SW480 (cell line): ENCODE measurements at places on chromosomes 11 and 22.
A peak's percentile ranks its signal among the peaks of the same experiment; 100 is the strongest.

- no peak for DNase-seq
Measured at GRCh38 chr11:32198053-32198452, 107.2 kb downstream of the RCN1 start.

DNA sequence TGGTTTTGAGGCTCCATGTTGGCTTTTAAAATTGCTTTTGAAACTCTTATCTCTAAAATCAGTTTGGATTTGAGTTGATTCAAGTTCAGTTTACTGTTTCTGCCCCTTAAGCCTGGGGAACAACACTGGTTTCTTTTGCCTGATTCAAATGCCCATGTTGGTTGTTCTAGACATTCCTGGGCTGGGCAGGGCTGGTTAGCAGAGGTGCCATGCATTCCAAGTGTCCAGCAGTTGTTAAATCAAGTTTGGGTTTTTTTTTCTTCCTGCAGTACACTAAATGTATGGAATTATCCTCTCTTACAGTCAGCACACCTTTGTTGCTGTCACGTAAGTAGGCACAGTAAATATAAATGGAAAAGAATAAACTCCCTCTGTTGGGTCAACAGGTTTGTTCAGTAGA lies 67.2 kb upstream of the MTMR2 start:
- DNase-seq: peak; percentile 41

DNA sequence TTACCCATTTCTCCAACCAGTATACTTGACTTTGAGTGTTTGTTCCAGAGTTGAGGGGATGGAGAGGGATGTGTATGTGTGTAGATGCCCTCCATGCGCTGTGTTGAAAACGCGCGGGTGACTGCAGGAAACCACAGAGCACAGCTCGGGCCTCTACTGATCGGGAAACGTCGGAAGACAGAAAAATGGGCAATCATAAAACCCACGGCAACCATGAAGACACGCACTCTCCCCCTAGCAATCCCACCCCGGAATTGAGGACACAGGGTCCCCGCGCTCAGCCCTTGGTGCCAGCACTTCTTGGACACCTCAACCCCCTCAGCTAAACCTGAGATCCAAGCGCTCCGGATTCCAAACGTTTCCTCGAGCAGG lies 251 bp upstream of the UQCC3 start:
- DNase-seq: peak; percentile 74

DNA sequence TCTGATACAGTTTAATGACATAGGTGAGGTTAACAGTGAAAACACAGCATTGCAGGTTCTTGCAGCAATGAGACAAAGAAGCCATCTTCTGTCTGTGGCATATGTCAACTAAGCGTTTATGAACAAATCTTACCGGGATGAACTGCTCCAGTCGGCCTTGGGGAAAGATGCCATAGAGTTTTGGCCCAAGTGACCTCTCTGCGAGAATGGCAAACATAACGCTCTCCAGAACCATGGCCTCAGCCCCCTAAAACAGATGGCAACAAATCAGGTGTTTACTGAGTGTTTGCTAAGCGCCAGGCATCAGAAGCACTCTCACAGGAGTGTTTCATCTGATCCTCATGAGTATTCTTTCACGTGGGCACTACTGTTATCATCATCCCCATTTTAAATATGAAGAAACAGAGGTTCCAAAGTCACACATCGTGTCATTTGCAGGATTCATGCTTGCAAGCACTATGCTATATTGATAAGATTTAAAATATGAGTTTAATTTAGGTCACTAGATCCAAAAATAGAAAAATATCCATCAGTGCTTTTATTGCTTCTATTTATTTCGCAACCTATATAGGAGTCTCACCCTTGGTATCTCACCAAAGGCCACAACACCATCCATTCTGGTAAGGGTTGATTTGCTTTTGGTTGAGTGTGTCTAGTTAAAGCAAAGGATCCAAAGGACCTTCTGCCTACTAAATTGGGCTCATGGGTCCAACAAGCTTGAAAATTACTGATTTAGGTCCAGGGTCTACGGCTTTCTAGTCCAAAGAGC lies 35.9 kb downstream of the TCIRG1 start:
- DNase-seq: no peak

DNA sequence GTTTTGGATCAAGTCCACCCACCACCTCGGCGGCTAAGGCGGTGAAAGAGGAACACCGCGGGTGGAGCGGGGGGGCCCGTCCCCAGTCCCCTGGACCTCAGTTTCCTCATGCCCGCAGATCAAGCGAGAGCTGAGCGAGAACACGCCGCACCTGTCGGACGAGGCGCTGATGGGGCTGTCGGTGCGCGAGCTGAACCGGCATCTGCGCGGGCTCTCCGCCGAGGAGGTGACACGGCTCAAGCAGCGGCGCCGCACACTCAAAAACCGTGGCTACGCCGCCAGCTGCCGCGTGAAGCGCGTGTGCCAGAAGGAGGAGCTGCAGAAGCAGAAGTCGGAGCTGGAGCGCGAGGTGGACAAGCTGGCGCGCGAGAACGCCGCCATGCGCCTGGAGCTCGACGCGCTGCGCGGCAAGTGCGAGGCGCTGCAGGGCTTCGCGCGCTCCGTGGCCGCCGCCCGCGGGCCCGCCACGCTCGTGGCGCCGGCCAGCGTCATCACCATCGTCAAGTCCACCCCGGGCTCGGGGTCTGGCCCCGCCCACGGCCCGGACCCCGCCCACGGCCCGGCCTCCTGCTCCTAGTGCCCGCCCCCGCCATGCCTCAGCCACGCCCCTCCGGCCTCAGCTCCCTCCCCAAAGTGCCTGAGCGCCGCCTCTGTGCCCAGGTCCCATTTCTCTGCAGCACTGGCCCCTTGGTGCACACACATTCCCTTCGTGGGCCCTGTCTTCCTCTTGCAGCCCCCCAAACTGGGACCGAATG lies 12.7 kb downstream of the MAFF start:
- DNase-seq: no peak

DNA sequence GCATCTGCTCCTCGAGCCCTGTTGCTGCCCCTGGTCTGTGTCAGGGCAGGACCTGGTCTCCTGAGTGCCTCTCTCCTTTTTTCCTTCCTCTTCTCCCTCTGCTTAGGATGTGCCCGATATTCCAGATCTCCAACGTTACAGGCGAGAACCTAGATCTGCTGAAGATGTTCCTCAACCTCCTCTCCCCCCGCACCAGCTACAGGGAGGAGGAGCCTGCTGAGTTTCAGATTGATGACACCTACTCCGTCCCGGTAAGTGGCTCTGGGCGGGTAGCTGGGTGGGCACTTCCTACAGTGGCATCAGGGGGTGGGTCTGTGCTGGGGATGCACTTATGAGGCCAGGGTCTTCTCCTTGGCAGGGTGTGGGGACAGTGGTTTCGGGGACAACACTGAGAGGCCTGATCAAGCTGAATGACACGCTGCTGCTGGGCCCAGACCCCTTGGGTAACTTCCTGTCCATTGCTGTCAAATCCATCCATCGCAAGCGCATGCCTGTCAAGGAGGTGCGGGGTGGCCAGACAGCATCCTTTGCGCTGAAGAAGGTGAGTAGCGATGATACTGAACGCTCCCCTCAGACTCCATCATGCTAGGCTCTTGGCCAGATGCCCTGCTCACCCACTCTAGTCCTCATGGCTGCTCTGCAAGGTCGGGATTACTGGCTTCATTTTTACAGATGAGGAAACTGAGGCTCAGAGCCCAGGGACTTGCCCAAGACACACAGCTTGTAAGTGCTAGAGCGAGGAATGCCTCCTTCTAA lies 20.3 kb downstream of the GTPBP1 start:
- no peak for DNase-seq

- no peak for DNase-seq
Measured at GRCh38 chr11:897253-898142, 13.1 kb downstream of the CHID1 start.

- no peak for DNase-seq
Measured at GRCh38 chr11:2540992-2541680, 96.3 kb downstream of the KCNQ1 start.

DNA sequence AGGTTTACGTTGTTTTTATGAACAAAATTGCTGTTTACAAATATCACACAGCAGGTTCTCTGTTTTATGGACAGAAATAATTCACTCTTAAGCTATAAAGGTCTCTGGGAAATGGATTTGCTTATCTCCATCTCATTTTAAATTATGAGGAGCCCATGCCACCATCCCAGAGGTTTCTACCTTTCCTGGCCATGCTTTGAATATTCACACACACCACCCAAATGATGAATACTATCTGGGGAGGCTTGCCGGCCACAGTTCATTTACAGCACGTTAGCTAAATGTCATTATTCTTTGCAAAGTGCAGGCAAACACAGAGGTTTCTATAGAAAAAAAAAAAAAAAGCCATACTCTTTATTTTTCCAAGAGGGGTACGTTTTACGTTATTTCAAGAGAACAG lies 1446.7 kb downstream of the FAM181B start:
- DNase-seq: no peak

GRCh38 chr22:38865201-38866023 lies 6.6 kb downstream of the CBX6 start:
- no peak for DNase-seq

- DNase-seq: no peak
Measured at GRCh38 chr22:25651332-25652085, 87.0 kb downstream of the GRK3 start.

GRCh38 chr11:63999349-64000025 lies 13.2 kb downstream of the OTUB1 start:
- DNase-seq: no peak

DNA sequence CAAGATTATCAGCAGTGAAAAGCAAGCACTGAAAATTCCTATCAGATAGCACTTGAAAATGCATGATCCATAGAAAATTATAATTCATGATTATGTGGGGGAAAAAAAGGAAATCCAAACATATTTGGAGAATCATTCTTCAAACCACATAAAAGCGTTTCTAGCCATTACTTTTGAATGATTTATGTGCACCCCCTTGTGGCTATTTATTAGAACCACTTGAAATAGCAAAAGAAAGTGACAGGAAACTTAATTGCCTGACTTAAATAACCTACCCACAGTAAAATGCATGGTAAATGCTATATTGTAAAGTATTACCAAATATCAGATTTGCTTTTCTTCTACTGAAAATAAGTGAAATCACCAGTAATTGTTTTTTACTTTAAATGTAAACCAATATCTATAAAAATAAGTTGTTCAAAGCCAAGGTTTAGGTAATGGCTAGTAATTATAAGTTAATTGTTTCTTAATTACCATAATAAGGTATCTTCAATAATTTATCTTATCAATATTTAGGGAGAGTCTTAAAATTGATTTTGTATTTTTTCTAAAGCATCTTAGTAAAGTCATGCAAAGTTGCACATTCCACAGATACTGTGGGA lies 168.5 kb downstream of the ARHGAP42 start:
- peak; percentile 64 for DNase-seq

- DNase-seq: no peak
Measured at GRCh38 chr11:35798423-35798822, 135.8 kb downstream of the TRIM44 start.

DNA sequence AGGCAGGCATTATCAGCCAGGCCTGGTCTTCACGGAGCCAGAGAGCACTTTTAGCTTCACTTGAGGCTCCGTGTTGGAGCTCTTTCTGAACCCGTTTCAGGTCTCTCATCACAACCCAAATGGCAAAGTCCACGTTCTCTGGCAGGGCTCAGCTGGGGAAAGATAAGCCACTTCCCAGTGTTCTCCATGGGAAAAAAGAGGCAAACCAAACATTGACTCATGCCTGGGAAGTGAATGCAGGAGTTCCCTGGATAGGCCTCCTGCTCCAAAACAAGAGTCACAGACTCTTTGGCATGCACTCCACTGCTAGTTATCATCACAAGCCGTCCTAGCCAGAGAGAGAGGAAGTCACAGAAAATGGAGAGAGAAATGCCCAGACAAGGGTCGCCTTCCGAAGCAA lies 11.6 kb downstream of the OPCML start:
- no peak for DNase-seq

GRCh38 chr11:27858866-27859265 lies 158.6 kb upstream of the BDNF start:
- DNase-seq: no peak

DNA sequence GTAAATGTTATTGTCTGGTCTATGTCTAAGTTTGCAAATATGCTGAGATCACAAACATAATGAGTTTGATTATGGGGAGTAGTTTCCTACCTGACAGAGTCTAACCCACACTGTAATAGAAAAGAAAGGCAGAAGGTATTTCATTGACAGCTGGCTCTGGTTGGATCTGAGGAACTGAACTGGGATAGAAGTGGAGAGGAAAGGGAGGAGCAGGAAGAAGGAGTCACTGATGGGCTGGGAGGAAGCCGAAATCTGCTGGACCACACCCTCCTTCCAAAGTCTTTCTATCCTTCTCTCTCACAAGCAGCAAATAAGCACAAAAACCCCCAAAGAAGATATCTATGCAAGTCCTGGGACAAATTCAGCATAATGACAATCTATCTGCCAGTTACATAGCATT lies 11.7 kb downstream of the BLID start:
- no peak for DNase-seq

GRCh38 chr11:79536155-79536917 lies 95.5 kb upstream of the TENM4 start:
- DNase-seq: no peak

DNA sequence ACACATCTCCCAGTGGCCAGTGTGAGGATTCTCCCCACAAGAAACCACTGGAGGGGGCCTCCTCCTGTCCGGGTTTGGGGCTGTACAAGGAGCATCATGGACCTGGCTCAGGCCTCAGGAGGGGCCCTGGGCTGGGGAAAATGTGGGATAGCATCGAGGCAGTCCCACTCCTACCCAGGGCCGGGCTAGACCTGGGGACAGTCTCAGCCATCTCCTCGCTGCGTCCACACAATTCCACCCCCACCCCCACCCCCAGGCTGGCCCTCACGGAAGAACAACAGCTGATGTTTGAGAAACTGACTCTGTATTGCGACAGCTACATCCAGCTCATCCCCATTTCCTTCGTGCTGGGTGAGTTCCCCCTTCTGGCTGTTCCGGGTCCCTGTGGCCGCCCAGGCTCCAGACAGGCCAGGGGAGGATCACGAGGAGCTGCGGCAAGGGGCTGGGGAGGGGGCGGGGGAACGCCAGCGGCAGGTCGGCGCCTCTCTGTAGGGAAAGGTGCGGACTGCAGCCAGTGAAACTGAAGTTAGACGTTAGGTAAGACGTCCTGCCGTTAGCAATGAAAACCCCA lies 4.8 kb downstream of the BEST1 start:
- no peak for DNase-seq

DNA sequence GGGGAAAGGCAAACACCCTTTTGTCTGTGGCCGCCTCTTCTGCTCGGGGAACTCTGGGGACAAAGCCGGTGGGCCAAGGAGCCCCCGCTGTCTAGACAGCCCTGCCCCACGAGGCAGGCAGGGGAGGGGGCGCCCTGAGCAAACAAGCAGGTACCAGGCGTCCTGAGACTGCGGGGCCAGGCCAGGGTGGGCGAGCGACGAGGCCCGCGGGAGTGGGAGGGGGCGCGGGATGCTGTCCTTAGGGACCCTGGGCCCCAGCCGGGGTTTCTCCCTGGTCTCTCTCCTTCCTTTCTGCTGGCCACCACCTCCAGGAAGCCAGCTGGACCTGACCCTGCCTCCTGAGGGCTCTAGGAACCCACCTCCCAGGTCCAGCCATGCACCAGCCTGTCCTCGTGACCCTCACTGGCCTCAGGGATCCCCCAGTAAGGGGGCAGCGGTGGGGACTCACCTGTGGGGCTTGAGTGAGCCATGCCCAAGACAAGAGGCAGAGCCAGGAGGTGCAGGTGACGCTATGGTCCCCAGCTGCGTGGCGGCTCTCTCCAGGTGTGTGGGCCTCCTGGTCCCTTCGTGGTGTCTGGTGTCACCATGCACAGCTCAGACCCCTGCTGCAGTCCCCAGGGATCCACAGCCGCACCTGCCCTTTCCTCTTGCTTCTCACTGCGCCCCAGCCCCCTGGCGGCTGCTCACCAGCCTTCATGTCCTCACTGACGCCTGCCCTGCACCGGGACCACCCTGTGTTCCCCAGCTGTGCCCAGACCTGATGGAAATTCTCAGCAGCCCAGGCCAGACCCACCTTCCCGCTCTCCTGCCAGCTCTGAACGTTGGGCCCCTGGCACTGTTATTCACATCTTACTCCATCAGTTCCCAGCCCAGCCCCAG lies 26.5 kb upstream of the MUC5AC start:
- DNase-seq: no peak
